ENCODE measurements at places on chromosomes 13 and 19. TPM values are rescaled to one million over a fixed set of nuclear protein-coding genes. Genes with fewer than 3 reads are reported as not detected.

The LAIR2 gene
- total RNA-seq, result not detected

The C13orf42 gene
- not detected for total RNA-seq

The ZNF14 gene
- 4.8 TPM for total RNA-seq

The CYP4F2 gene
- 1.1 TPM for total RNA-seq

- no peak for DNase-seq
Observed at GRCh38 chr19:33681081-33681680, 59.4 kb downstream of the CHST8 start.

GRCh38 chr19:32837531-32837930, 32.0 kb downstream of the SLC7A9 start:
- no peak for DNase-seq

Measured in HCT116 (cell line).